ENCODE measurements at places on chromosomes 13 and 19. TPM values are rescaled to one million over a fixed set of nuclear protein-coding genes. Genes with fewer than 3 reads are reported as not detected.

DNA sequence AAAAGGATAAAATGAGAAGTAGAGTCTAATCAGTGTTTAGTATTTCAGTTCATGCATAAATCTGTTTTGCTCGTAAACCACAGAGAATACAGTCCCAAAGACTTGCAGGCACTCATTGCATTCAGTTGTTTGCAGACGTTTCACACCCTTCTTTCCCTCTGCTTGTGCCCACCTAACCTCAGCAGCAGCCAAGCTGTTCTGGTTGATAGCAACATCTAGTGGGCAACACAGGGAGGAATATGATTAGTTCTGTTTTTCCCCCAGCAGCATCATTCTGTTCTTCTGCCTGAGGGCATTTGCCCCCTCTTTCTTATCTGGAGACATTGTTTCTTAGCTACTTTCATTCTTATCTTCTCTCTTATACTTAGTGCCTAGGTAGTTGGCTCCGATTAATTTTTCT, 135.6 kb downstream of the PAN3 start:
- no peak overlapping the region for H3K27ac ChIP-seq
- H3K4me1 ChIP-seq, result no peaks in the 10 kb centered on the region

GRCh38 chr13:113142876-113143275, 15.6 kb upstream of the PROZ start:
- no peaks in the 10 kb centered on the region for H3K4me1 ChIP-seq
- H3K27me3 ChIP-seq, result no peaks in the 10 kb centered on the region
- H3K27ac ChIP-seq, result no peak overlapping the region

DNA sequence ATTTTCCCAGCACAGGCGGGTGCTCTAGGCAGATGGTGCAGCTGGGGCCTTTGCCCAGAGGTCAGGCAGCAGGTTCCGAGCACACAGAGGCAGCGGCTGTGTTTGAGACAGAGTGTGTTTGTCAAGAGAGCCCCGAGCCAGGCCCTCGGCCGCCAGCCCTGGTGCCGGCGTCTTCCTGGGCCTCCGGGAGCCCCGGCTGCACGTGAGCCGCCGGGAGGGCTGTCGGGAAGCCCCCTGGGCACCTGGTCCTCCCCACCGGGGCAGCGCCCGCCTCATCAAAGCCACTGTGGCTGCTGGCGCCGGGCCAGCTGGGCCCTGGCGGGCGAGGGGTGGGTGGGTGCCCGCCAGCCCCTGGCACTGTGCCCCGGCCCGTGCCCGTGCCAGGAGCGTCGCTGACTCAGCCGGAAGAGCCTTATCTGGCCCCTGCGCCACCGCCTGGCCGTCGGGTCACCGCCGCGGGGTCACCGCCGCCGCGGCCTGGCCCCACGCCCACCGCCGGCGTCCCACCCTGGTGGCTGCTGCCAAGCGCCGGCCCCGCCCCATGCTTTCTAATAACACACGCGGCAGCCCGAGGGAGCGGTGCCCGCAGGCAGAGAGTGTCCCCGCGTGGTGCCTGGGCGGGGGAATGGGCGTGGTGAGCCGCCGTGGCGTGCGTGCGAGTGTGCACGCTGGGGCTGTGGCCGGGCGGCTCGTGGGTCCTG, 14.9 kb downstream of the ARID3A start:
- peak; percentile 94 for DNase-seq
- no peaks in the 10 kb centered on the region for H3K27me3 ChIP-seq
- H3K36me3 ChIP-seq, result no peaks in the 10 kb centered on the region
- H3K4me3 ChIP-seq, result peak overlapping the region; percentile 23

DNA sequence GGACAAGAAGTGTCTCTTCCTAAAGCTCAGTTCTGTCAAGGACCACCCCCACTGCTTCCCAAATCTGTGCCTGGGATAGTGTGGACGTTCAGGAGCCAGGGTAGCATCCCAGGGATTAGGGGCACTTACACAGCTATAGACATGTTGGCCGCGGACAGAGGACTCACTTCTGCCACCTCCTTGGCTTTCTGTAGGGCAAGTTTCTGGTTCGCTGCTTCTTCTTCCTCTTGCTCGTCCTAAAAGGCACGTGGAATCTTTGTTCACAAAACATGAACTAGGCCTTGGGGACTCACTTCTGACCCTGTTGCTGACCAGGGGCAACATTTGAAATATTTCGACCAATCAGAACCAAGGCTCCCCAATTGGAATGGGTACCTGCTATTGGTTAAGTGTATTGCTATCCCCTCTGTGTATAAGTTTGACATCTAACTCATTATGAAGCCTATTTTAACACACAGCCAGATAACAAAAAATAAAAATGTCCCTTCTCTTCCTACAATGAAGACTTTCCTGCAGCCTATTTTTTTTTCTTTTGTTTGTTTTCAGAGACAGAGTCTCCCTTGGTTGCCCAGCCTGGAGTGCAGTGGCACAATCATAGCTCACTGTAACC, 150.3 kb downstream of the IER2 start:
- H3K4me3 ChIP-seq, result no peak overlapping the region
- no peaks in the 10 kb centered on the region for H3K27me3 ChIP-seq
- H3K4me1 ChIP-seq, result no peaks in the 10 kb centered on the region
- no peaks in the 10 kb centered on the region for H3K36me3 ChIP-seq

DNA sequence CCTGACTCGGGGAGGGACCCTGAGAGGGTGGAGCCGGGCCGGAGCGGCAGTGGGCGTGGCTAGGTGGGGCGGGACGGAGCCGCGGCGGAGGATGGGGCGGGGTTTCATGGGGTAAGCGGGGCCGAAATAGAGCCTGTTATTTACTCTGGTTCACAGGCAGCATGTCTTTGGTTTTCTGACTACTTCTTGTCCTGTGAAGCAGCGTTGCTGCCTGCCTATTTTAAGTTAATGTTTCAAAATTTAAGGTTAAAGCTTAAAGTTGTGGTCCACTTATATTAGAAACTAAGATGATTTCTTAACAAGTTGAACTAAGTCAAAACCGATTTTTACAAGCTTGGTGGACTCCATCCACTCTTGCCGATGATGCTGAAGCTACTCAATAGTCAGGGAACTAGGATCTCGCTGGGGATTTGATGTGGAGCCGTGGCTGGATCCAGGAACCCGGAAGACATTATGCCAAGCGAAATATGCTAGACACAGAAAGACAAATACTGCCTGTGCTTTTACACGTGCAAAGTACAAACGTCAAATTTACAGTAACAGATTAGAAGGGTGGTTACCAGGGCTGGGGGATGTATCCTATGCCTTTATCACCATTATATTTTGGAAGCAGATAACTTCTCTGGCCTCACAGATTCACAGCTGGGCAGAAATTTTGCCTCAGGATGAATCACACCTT, 433 bp upstream of the ZNF616 start:
- no peak overlapping the region for H3K27ac ChIP-seq
- H3K4me1 ChIP-seq, result peaks cover 7% of the 10 kb centered on the region
- no peaks in the 10 kb centered on the region for H3K27me3 ChIP-seq

GRCh38 chr13:24502533-24503378, 9.8 kb downstream of the PARP4 start:
- no peaks in the 10 kb centered on the region for H3K27me3 ChIP-seq
- no peaks in the 10 kb centered on the region for H3K4me1 ChIP-seq
- peaks cover 4% of the 10 kb centered on the region for H3K36me3 ChIP-seq
- peak; percentile 54 for DNase-seq
- H3K27ac ChIP-seq, result no peak overlapping the region
- no peak overlapping the region for H3K4me3 ChIP-seq

Gene ZNF350
- 5.8 TPM for total RNA-seq

Gene IZUMO1
- 0.35 TPM for total RNA-seq

Gene KISS1R
- not detected for total RNA-seq

- H3K27me3 ChIP-seq, result no peaks in the 10 kb centered on the region
- no peak for DNase-seq
- H3K36me3 ChIP-seq, result no peaks in the 10 kb centered on the region
- H3K4me1 ChIP-seq, result no peaks in the 10 kb centered on the region
- H3K4me3 ChIP-seq, result no peak overlapping the region
- H3K27ac ChIP-seq, result no peak overlapping the region
Observed at GRCh38 chr19:13173139-13173737, 23.0 kb downstream of the IER2 start.

Gene IL4I1
- total RNA-seq, result 0.56 TPM

DNA sequence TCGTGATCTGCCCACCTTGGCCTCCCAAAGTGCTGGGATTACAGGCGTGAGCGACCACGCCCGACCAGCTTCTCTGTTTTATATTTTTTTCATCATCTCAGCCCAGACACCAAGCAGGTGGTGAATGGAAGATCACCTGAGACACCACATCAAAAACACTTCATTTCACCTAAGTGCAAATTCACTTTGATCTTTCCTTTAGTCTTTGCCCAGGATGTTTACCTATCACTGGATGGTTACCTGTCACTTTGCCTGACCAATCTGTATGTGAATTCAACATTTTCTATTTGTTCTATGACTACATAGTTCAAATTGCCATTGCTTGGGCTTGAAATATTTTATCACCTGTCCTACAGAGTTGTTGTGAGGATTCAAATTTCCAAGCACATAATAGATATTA, 65.7 kb downstream of the PAN3 start:
- H3K27me3 ChIP-seq, result no peaks in the 10 kb centered on the region
- no peaks in the 10 kb centered on the region for H3K36me3 ChIP-seq
- DNase-seq, result no peak

Gene SUPT20H
- total RNA-seq, result 15.7 TPM

Gene MEIOSIN
- not detected for total RNA-seq

DNA sequence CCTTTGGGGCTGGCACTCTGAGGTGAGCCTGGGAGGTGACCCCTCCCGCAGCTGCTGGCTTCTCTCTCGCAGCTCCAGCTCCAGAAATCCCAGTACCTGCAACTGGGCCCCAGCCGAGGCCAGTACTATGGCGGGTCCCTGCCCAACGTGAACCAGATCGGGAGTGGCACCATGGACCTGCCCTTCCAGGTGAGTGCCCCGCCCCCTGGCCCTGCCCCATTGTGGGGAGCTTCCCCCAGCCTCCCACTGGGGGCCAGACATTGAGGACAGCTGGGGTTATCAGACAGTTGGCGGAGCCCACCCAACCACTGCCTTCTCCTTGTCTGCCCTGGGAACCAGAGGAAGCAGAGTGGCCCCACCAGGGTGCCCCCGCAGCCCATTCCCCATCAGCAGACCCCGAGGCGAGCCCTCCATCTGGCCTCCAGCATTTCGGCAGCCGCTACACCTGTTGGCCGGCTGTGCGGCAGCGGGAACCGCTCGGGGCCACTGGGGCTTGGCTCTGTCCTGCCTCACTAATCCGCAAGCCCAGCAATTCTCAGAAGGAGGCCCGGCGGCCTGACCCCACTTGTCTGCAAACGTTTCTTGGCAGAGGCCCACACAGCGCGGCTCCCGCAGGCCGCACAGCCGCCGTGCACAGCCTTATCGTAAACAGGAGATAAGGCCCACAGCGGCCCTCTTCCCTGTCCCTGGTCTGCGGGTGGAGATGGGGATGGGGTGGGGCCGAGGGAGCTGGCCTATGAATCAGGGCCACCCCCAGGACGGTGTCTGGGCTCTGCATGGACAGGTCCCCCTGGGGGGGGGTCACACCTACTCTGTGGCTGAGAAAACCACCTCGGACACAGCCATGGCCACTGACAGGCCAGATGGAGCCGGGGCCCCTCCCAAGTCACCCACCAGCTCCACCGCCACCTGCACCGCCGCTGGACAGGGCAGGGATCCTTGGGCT, 48.0 kb downstream of the COMP start:
- no peaks in the 10 kb centered on the region for H3K27me3 ChIP-seq
- no peak for DNase-seq
- H3K27ac ChIP-seq, result no peak overlapping the region
- H3K4me3 ChIP-seq, result no peak overlapping the region

Gene CGB5
- total RNA-seq, result not detected

Gene TNFSF11
- 0.42 TPM for total RNA-seq

DNA sequence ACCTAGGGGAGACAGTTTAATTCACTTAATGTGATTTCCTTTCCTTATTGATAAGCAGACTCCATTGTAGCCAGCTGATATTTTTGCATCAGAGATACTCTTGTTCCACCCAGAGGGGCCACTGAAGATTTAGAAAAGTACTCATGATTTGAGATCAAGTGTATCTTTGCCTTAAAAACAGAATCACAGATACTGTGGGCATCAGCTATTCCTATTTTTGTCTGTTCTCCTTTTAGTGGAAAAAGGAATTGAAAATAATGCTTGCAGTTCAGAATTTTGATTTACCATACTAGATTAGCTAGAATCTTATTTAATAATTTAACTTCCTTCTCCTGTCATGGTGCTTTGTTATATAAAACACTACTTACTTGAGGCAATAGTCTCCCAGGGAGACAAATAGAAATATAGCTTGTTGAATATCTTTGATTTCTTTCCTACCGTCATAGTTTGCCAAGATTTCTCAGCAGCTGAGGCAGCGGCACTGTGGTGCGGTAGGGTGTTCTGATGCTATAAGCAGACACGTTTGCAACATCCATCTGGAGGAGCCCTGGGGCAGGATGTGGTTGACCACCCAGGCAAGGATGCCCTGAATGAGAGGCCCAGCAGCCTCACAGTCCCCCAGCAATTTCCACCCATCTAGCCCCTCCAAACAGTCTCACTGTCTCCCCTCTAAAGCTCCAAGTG, 47.0 kb upstream of the RAP2A start:
- H3K4me1 ChIP-seq, result no peaks in the 10 kb centered on the region
- no peak overlapping the region for H3K4me3 ChIP-seq
- H3K27me3 ChIP-seq, result no peaks in the 10 kb centered on the region
- peaks cover 21% of the 10 kb centered on the region for H3K36me3 ChIP-seq
- DNase-seq, result no peak

GRCh38 chr13:67330149-67330548, 100.0 kb upstream of the PCDH9 start:
- DNase-seq, result no peak
- no peak overlapping the region for H3K27ac ChIP-seq
- H3K27me3 ChIP-seq, result no peaks in the 10 kb centered on the region
- no peaks in the 10 kb centered on the region for H3K36me3 ChIP-seq
- H3K4me3 ChIP-seq, result no peak overlapping the region
- no peaks in the 10 kb centered on the region for H3K4me1 ChIP-seq

Gene ZNF234
- total RNA-seq, result 3.3 TPM

DNA sequence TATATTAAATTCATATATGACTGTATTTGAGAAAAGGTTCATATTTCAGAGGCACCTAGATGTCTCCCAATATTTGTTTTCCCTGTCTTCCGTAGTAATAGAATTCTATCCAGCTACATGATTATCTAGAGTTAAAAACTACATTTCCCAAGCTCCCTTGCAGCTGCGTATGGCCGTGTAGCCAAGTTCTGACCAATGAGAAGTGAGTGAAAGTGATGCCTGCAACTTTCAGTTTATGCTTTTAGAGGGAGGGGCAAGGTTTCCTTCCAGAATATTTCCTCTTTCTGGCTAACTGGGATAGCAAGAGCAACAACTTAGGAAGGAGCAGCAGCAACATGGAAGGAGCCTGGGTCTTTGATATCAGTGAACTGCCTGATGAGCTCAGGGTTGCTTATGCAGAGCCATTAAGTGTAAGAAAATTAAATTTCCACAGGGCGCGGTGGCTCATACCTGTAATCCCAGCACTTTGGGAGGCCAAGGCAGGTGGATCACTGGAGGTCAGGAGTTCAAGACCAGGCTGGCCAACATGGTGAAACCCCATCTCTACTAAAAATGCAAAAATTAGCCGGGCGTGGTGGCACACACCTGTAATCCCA, 23.2 kb upstream of the CYP2A13 start:
- H3K27ac ChIP-seq, result no peak overlapping the region
- no peaks in the 10 kb centered on the region for H3K4me1 ChIP-seq
- H3K36me3 ChIP-seq, result no peaks in the 10 kb centered on the region
- H3K27me3 ChIP-seq, result no peaks in the 10 kb centered on the region
- H3K4me3 ChIP-seq, result no peak overlapping the region
- no peak for DNase-seq

GRCh38 chr19:29658221-29658991, 6.9 kb upstream of the PLEKHF1 start:
- H3K4me3 ChIP-seq, result no peak overlapping the region
- no peaks in the 10 kb centered on the region for H3K4me1 ChIP-seq
- H3K27me3 ChIP-seq, result no peaks in the 10 kb centered on the region
- H3K27ac ChIP-seq, result no peak overlapping the region
- DNase-seq, result no peak

Data from right lobe of liver (tissue), 6 donors.